ENCODE measurements at places on chromosomes 7 and 10.
A peak's percentile ranks its signal among the peaks of the same experiment; 100 is the strongest.

DNA sequence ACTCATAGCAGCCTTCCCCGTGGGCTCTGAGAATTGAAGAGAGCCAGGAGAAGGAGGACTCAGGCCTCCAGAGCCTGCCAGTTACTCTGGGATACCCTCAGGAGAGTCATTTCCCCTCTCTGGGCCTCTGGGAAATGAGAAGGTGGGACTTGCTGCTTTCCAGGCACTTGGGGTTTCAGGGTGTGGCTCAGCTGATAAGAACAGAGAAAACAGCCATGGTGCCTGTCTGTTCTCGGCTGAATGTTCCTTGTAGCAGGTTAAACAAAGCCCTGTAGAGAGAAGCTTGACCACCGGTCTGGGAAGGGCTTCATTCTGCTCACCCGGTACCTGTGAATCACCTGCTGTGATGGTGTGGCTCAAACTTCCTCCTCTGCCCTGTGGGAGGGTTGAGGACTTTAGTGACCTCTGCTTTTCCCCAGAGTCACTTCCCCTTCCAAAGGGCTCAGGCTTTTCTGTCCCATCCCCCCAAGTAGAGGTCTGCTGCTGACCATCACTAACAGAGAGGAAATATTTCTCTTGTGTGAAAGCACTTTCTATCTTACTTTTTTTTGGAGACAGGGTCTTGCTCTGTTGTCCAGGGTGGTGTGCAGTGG is 212.4 kb upstream of the GALNT17 start:
- no peaks in the 10 kb centered on the region for H3K36me3 ChIP-seq
- H3K27ac ChIP-seq = no peak overlapping the region
- no peaks in the 10 kb centered on the region for H3K4me1 ChIP-seq
- H3K27me3 ChIP-seq = no peaks in the 10 kb centered on the region
- no peak for DNase-seq

DNA sequence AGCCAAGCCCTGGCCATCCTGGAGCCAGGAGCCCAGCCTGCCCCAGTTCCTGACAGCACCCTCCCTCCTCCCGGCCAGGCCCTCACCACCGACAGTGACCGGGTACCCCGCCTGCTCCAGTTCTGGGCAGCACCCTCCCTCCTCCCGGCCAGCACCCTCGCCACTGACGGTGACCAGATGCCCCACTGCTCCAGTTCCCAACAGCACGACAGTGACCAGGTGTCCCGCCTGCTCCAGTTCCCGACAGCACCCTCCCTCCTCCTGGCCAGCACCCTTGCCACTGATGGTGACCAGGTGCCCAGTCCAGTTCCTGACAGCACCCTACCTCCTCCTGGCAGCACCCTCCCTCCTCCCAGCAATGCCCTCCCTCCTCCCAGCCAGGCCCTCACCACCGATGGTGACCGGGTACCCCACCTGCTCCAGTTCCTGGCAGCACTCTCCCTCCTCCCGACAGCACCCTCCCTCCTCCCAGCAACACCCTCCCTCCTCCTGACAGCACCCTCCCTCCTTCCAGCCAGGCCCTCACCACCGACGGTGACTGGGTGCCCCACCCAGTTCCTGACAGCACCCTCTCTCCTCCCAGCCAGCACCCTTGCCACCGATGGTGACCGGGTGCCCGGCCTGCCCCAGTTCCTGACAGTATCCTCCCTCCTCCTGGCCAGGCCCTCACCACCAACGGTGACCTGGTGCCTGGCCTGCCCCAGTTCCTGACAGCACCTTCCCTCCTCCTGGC is 40.3 kb downstream of the VIPR2 start:
- H3K4me1 ChIP-seq = no peaks in the 10 kb centered on the region
- no peak for DNase-seq
- H3K36me3 ChIP-seq = no peaks in the 10 kb centered on the region

GRCh38 chr10:15122477-15123030 is 25.4 kb downstream of the RPP38 start:
- no peaks in the 10 kb centered on the region for H3K27me3 ChIP-seq
- peaks cover 4% of the 10 kb centered on the region for H3K4me1 ChIP-seq
- H3K4me3 ChIP-seq = no peak overlapping the region
- H3K27ac ChIP-seq = no peak overlapping the region
- DNase-seq = no peak

GRCh38 chr7:9822458-9823290 is 1151.0 kb upstream of the PHF14 start:
- no peaks in the 10 kb centered on the region for H3K4me1 ChIP-seq
- no peak overlapping the region for H3K27ac ChIP-seq
- no peak overlapping the region for H3K4me3 ChIP-seq
- DNase-seq = no peak

GRCh38 chr10:22723343-22723779 is 9.0 kb upstream of the PIP4K2A start:
- H3K36me3 ChIP-seq = no peaks in the 10 kb centered on the region
- no peak overlapping the region for H3K27ac ChIP-seq
- no peak overlapping the region for H3K4me3 ChIP-seq

DNA sequence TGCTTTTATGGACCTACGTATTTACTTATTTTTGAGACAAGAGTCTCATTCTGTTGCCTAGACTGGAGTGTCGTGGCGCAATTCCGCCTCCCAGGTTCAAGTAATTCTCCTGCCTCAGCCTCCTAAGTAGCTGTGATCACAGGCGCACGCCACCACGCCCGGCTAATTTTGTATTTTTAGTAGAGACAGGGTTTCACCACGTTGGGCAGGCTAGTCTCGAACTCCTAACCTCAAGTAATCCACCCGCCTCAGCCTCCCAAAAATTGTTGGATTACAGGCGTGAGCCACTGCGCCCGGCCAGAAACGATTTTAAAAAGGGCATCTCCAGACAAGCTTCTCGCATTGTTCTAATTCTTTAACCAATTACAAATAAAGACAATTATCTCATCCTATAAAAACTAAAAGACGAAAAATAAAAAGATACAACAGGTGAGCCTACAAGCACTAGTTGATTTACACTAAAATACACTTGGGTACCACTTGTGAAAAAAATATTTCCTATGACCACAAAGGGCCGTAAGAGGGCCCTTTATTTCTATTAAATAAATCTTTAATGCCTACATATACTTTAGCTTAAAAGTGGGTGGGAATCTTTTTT is 2.4 kb downstream of the TRA2A start:
- H3K4me1 ChIP-seq = peaks cover 40% of the 10 kb centered on the region
- no peak for DNase-seq
- no peaks in the 10 kb centered on the region for H3K36me3 ChIP-seq
- no peak overlapping the region for H3K4me3 ChIP-seq
- no peak overlapping the region for H3K27ac ChIP-seq

GRCh38 chr10:50310560-50311174 is 59.4 kb upstream of the ASAH2 start:
- no peak overlapping the region for H3K27ac ChIP-seq
- H3K4me1 ChIP-seq = no peaks in the 10 kb centered on the region
- DNase-seq = no peak
- no peaks in the 10 kb centered on the region for H3K27me3 ChIP-seq
- H3K36me3 ChIP-seq = peaks cover 48% of the 10 kb centered on the region

DNA sequence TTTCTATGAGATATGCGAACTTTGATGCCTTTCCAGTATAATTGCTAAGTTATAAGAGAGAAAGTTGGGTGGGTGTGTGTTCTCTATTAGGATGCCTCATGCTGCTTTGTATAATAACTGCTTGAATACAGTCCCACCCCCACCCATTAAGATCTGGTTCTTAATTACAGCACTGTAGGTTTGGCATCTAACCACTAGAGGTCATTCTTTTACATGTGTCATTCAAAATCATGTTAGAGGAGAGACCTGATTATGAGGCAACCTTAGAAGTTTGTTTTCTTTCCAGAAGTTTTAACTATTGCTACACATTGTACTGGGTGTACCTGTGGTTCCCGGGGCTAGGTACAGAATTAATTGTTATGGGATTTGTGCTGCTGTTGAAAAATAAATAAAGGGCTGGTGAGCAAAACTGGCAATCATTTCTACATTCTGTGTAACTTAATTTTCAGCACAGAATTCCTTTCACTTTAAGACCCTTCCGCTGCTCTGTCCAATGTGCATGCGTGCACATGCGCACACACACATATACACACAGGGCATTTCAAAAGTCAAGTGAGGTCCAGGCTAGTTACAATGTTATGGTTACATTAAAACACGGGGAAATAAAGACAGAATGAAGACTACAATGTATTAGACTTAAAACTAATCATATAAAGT is 1156.3 kb downstream of the SORCS3 start:
- H3K4me3 ChIP-seq = no peak overlapping the region
- no peak overlapping the region for H3K27ac ChIP-seq
- H3K36me3 ChIP-seq = no peaks in the 10 kb centered on the region
- DNase-seq = peak; percentile 31
- no peaks in the 10 kb centered on the region for H3K4me1 ChIP-seq

GRCh38 chr7:90530263-90530662 is 60.8 kb downstream of the PTTG1IP2 start:
- H3K36me3 ChIP-seq = no peaks in the 10 kb centered on the region
- peaks cover 4% of the 10 kb centered on the region for H3K27me3 ChIP-seq
- no peak overlapping the region for H3K4me3 ChIP-seq
- H3K27ac ChIP-seq = no peak overlapping the region

GRCh38 chr7:6193709-6194108 is 78.7 kb downstream of the CYTH3 start:
- no peak overlapping the region for H3K27ac ChIP-seq
- no peaks in the 10 kb centered on the region for H3K4me1 ChIP-seq
- H3K36me3 ChIP-seq = peaks cover 6% of the 10 kb centered on the region

- peaks cover 35% of the 10 kb centered on the region for H3K36me3 ChIP-seq
- peak overlapping the region; percentile 93 for H3K27ac ChIP-seq
- H3K4me1 ChIP-seq = peaks cover 71% of the 10 kb centered on the region
- H3K27me3 ChIP-seq = no peaks in the 10 kb centered on the region
- H3K4me3 ChIP-seq = peak overlapping the region; percentile 65
These were observed 202.7 kb downstream of the FAM107B start for GRCh38 chr10:14571866-14572507.
